ENCODE measurements at places on chromosomes 7 and 10.

DNA sequence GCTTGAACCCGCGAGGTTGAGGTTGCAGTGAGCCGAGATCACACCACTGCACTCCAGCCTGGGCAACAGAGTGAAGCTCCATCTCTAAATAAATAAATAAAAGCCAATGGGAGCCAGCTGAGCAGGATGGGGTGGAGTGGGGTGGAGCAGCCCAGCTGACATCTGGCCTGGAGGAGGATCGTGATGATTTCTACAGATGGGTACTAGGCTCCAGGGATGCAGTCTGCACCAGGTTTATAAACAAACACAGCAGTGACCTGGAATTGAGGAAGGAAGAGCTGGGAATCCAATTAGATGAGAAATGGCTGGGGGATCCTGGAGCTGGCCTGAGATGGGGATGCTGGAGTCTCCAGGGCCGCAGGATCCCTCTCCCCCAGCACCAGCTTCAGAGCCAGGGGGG, 7.3 kb upstream of the GRIFIN start:
- DNase-seq = no peak

GRCh38 chr7:150968734-150969372, 9.3 kb downstream of the KCNH2 start:
- no peak for DNase-seq

GRCh38 chr10:13206546-13207443, 27.4 kb downstream of the UCMA start:
- no peak for DNase-seq

DNA sequence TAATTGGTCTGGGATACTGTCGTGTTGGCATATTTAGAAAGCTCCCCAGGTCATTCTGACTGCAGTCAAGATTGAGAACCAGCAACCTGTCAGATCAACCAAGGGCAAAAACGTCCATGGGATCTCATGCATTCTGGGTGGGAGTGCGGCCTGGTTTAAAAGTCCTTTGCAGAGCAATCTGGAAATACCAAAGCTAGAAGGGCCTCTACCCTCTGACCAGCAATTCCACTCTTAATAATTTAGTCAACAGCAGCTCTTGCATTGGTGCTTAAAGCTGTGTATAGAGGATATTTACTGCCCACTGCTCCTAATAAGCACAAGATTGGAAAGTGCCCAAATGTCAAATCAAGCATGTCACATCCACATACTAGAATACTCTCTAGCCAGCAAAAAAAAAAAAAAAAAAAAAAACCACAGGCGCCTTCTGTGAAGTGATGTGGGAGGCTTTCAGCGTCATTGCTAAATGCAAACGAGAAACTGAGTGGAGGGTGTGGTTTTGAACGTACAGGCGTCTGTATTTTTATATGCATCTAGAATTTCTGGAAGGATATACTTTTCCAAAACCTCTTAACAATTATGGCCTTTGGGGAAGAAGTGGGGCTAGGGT, 44.8 kb upstream of the HSPA12A start:
- DNase-seq = no peak

DNA sequence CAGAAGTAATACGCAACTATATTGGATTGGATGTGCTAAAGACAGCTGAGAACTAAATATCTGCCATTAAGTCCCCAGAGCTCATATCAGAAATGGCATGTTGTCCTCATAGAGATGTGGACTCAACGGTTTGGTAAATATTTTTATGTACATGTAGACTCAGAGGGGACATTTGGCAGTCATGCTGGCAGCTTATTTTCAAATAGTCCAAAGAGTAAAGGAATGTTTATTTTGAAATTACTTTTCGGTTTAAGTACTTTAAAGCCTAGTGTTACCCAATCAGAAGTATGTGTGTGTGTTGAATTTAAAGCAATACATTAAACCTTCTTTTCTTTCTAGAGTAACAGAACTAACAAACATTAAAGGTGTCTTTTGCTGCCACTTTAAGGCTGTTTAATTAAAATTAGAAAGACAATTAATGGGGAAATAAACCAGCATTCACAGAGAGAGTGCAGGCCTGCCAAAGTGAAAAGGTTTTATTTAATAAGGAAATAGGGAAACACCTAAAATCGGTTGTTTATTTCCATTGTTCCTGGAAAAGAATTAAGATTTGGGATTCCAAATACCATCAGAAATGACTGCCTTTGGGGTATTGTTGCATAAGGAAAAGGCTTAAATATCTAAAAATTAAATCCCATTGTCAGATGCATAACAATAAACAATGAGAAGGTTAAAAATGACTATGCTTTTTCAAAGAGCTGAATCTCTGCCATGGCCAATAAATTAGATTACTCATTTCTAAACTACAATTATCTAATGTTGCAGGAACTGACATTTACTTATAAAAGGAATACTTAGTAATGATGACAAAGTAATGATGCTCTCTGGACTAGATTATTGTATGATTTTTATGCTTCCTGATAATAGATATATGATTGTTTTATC, 113.4 kb upstream of the AHR start:
- DNase-seq = no peak

GRCh38 chr7:48112401-48113165, 23.5 kb downstream of the UPP1 start:
- no peak for DNase-seq

- no peak for DNase-seq
Measured at GRCh38 chr10:24207781-24208611, 942 bp upstream of the KIAA1217 start.

- DNase-seq = peak; percentile 17
Measured at GRCh38 chr7:142345811-142346210, 88.0 kb upstream of the PRSS58 start.

- DNase-seq = no peak
Measured at GRCh38 chr10:53687800-53688199, 915.2 kb upstream of the MBL2 start.

DNA sequence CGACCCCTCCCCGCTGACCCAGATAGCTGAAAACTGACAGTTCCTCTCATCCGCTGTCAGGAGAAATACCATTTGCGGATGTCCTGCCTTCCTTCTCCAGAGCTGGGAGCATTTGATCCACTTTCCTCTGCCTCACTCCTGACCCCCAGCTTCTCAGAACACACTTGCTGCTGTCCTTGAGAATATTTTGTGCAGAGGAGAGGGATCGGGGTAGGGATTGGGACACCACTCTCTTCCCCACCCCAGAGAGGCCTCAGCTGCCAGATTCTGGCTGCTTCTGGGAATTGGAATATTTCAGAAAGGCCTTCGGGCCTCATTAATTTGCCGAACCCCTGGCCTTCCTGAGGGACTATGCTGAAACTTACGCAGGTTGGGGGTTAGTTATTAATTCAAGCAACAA, 97.0 kb downstream of the C10orf105 start:
- no peak for DNase-seq

- DNase-seq = no peak
Measured at GRCh38 chr7:23893176-23893941, 183.3 kb downstream of the STK31 start.

- DNase-seq = no peak
Measured at GRCh38 chr7:930975-931758, 23.3 kb downstream of the ADAP1 start.

- DNase-seq = no peak
Measured at GRCh38 chr10:104253606-104254410, 884 bp upstream of the GSTO1 start.

GRCh38 chr10:62004042-62004441, 102.5 kb downstream of the ARID5B start:
- no peak for DNase-seq

GRCh38 chr7:129675521-129675920, 64.0 kb downstream of the NRF1 start:
- no peak for DNase-seq

DNA sequence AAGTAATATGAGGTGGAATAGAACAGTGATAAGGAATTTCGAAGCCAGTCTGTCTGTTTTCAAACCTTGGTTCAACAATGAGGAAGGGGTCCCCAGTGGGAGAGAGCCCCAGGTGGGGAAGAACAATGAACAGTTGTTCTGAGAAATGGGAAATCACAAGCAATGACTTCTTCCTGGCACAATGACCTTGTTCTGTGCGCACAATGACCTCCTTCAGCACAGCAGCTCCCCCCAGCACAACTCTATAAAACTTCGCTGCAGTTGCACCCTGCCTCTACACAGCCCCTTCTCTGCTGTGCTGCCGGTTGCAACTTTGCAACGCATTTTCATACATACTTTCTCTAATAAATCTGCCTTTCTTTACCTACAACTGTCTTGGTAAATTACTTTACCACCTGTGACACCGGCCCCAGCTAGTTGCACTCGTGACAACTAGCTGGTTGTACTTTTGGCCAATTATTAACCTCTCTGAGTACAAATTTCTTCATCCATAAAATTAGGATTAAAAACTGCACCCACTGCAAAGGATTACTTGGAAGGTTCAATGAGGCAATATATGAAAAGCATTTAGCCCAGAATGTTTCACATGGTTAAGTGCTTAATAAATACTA, 40.5 kb downstream of the ASB4 start:
- no peak for DNase-seq

DNA sequence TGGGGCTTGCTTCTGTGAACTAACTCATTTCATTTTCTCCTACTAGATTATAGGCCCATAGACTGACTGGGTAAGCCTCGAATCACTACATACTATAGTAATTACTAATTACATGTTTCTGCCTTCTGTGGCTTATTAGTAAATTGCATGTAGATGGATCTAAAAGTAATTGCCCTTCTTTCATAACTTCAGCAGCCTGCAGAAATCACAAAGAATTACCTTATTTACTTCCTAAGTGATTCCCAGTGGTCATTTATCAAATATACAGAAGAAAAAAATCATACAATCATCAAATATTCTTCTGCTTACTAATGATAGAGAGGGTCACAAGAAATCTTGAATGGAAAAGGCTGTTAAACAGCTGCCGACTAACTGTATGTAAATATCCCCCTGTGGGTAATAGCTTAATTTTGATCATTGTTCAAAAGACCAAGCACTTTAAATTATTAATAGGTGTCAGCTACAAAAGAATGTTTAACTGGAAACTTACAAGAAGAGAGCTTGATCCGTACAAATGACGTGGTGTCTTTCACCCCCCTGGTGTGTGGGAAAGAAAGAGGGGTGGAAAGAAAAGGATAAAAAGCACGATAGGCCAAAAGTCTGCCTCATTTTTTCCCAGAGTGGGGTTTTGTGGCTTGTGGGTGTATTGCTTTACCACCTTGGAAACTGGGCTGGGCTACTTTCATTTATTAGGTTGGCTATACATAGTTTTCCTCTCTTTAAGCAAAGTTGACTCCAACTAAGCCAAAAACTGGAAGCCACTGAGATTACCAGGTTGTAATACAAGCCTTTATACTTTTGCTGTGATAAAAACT, 361.8 kb upstream of the ZMIZ1 start:
- no peak for DNase-seq

DNA sequence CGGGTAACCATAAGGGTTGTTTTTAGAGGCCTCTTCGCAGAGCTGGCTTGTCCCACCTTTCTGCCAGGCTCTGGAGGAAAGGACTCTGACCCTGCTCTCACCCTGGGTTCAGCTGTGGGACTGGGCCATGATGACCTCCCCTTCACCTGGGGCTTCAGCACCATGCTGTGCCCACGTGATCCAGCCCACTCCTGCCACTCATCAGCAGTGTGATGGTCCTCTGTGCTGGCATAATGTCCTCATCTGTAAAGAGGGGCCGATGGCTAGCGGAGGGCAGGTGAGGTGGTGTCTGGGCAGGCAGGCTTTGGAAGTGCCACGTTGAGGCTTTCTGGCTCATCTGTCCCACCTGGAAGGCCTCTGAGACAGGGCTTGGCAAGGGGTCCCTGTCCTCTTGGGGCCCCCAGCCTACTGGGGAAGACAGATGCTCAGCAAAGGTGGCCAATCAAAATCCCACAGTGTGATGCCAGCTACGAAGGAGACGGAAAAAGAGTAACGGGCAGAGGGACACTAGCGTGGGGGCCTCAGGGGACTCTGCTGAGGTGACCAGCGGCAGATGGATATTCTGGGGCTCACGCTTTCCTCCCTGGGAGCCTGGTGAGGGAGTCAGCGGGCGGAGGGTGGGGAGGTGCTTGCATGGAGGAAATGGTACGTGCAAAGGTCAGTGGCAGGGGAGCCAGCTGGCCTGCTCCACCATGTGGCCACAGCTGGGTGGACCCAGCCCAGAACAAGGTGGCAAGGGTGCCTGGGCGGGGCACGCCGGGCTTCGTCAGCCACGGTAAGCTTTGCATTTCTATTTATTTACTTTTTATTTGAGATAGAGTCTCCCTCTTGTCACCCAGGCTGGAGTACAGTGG, 5.4 kb downstream of the LRWD1 start:
- DNase-seq = no peak

All from naive thymus-derived CD8-positive, alpha-beta T cell (primary cell).